ENCODE measurements at places on chromosomes 2 and 18.

GRCh38 chr18:57125627-57126026, 21.3 kb upstream of the BOD1L2 start:
- no peak for DNase-seq

- no peak for DNase-seq
Observed at GRCh38 chr2:64858541-64859311, 130.5 kb upstream of the SLC1A4 start.

DNA sequence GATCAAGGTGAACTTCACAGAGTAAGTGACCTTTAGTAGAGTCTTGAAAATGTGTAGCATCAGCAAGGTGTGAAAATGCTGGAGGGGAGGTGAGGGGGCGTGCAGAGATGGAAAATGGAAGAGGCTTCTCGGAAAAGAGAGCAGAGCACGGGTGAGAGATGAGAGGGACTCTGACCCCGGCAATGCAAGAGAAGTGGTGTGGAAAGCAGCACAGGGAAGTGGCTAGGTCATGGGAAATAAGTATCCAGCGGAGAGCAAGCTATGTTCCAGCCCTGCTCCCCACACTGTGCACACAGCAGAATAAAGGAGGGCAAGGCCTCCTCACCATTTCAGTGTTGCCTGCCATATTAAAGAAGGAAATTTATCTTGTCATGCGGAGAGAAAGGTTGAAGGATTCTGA, 241.7 kb upstream of the DOK6 start:
- DNase-seq, result no peak

DNA sequence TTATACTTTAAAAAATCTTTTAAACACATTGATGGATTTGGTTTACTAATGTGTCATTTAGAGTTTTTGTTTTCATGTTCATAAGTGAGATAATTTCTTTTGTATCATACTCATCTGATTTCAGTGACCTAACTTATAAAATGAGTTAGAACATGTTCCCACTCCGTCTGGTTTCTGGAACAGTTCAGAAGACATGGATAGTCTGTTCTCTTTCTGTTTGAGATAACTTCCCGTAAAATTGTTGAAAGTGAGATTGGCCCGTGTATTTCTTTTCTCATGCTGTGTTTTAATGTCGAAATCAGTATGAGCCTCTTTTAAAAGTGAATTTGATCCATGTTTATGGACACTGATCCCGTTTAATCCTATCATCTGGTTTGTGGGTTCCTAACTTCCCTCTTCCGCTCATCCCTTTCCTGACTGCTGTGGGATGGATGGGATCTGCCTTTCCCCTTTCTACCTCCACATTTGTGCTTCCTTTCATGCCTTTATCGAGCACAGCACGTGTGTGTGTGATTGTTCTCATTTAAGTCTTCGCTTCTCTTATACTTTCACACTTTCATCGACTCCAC, 78.9 kb downstream of the COPS8 start:
- DNase-seq, result no peak

GRCh38 chr2:173869244-173870229, 95.6 kb downstream of the SP3 start:
- DNase-seq, result no peak
